ENCODE measurements at places on chromosomes 4 and X.

DNA sequence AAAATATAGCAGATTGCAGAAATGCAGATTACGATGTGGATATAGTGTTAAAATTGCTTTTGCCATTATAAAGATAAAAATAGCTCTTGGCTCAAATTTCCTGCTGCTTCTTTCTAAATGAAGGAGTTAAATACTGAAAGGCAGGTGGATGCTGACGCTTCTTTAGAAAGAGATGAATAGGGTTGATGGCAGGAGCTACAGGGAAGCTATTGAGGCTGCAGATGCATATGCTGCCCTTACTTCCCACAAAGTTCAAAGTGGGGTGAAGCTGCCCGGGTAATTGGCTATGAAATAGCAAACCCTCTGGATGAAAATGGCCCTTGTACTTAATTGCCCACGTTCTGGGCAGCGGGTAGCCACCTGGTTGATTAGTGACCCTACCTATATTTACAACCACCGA is 379.5 kb downstream of the ZIC3 start:
- no peak overlapping the region for H3K4me3 ChIP-seq
- H3K4me1 ChIP-seq, result no peaks in the 10 kb centered on the region
- H3K27ac ChIP-seq, result no peak overlapping the region
- H3K36me3 ChIP-seq, result no peaks in the 10 kb centered on the region
- no peaks in the 10 kb centered on the region for H3K27me3 ChIP-seq

- no peaks in the 10 kb centered on the region for H3K27me3 ChIP-seq
- no peak for DNase-seq
- no peaks in the 10 kb centered on the region for H3K4me1 ChIP-seq
- no peak overlapping the region for H3K27ac ChIP-seq
- no peak overlapping the region for H3K4me3 ChIP-seq
These were observed 148.0 kb upstream of the SLC7A11 start for GRCh38 chr4:138389976-138390685.

- no peak for DNase-seq
- no peak overlapping the region for H3K4me3 ChIP-seq
- no peaks in the 10 kb centered on the region for H3K4me1 ChIP-seq
- no peak overlapping the region for H3K27ac ChIP-seq
- H3K36me3 ChIP-seq, result no peaks in the 10 kb centered on the region
- no peaks in the 10 kb centered on the region for H3K27me3 ChIP-seq
These were observed 218.1 kb downstream of the ANTXR2 start for GRCh38 chr4:79854856-79855502.

DNA sequence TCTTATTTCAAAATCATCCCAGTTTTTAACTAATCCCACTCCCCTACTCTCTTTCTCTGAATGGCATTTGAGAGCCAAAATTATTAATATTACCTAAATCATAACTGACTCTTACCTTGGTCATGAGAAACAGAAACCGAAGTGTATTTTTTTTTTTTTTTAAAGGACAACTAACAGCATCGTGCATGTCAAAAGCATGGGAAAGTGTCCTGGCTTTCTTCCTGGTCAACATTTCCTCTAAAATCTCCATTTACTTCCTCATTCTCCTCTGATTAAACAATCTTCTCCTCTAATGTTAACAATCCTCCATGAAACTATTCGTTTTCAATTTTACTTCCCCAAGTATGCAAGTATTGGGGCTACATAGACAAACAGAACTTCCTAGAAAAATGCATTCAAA is 2.1 kb upstream of the STS start:
- no peaks in the 10 kb centered on the region for H3K36me3 ChIP-seq
- no peak for DNase-seq
- no peak overlapping the region for H3K27ac ChIP-seq
- no peaks in the 10 kb centered on the region for H3K27me3 ChIP-seq

GRCh38 chr4:26204911-26205370 is 115.9 kb upstream of the RBPJ start:
- no peak overlapping the region for H3K4me3 ChIP-seq
- H3K36me3 ChIP-seq, result no peaks in the 10 kb centered on the region
- no peak overlapping the region for H3K27ac ChIP-seq
- H3K27me3 ChIP-seq, result no peaks in the 10 kb centered on the region
- no peaks in the 10 kb centered on the region for H3K4me1 ChIP-seq

- no peak overlapping the region for H3K27ac ChIP-seq
- H3K36me3 ChIP-seq, result no peaks in the 10 kb centered on the region
- H3K27me3 ChIP-seq, result no peaks in the 10 kb centered on the region
- H3K4me3 ChIP-seq, result no peak overlapping the region
- DNase-seq, result no peak
These were observed 76.1 kb downstream of the CLDN22 start for GRCh38 chr4:183244019-183244418.

- DNase-seq, result no peak
- no peak overlapping the region for H3K4me3 ChIP-seq
- no peaks in the 10 kb centered on the region for H3K4me1 ChIP-seq
- no peak overlapping the region for H3K27ac ChIP-seq
These were observed 147.1 kb downstream of the DCK start for GRCh38 chr4:71140563-71140962.

DNA sequence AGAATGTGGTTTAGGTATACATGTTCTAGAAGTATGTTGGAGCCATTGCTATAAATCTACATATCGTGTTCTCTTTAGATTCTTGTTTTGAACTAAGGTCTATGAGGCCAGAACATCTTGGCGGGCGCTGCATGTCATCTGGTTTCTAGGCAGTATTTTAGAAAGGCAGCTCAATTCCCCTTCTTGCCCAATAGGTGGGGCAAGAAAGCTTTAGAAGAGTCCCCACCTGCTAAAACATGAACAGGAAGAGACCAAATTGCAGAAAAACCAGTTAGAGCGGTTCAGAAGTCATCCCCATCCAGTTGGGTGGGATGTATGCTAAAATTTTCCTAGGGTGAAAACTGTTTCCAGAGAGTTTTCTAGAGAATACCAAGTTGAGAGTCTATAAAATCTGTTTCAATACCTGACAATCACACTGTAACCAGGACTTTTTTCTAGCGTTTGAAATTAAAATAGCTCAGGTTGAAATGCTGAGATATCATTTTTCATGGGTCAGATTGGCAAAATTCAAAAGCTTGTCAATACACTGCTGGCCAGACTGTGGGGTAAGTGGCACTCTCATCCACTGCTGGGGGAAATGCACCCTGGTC is 17.5 kb upstream of the SH3KBP1 start:
- H3K27me3 ChIP-seq, result no peaks in the 10 kb centered on the region
- no peaks in the 10 kb centered on the region for H3K36me3 ChIP-seq
- no peaks in the 10 kb centered on the region for H3K4me1 ChIP-seq
- peak; percentile 72 for DNase-seq
- no peak overlapping the region for H3K4me3 ChIP-seq
- no peak overlapping the region for H3K27ac ChIP-seq

DNA sequence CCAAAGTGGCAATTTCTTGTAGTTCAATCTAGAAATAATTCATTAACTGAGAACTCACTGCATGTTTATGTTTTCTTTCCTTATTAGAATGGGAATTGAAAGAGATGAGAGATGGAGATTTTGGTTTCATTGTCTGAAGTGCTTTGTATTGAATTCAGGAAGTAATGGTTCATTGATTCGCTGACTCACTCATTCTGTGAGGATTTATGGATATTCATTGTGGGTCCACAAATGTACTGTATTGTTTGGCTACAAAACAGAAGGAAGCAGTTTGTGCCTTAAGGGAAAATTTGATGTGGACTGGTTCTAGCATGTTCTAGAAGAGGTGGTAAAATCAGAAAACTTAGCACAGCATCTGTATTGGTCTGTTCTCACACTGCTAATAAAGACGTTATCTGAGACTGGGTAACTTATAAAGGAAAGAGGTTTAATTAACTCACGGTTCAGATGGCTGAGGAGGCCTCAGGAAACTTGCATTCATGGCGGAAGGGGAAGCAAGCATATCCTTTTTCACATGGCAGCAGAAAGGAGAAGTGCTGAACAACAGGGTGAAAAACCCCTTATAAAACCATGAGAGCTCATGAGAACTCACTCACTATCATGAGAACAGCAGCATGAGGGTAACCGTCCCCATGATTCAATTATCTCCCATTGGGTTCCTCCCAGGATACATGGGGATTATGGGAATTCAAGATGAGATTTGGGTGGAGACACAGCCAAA is 132.3 kb upstream of the VCX3A start:
- no peaks in the 10 kb centered on the region for H3K4me1 ChIP-seq
- H3K4me3 ChIP-seq, result no peak overlapping the region
- H3K27me3 ChIP-seq, result no peaks in the 10 kb centered on the region

DNA sequence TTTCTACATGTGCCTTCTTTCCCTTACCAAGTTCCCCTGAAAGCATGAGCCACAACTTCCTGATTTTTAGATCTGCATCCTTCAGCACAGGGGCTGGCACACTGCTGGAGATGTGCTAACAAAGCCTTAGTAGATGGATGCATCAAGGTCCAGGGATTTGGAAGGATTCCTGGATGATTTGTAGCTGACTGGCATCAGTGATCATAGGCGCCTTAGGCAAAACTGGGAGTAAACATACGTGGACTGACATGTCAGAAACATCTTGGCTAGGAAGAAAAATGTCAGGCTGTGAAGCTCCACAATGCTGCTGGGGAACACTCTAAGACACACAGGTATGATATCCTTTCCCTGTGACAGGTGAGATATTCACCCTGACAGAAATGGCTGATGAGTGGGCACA is 156.4 kb downstream of the AMELX start:
- H3K27ac ChIP-seq, result no peak overlapping the region
- no peak overlapping the region for H3K4me3 ChIP-seq
- no peaks in the 10 kb centered on the region for H3K27me3 ChIP-seq
- H3K4me1 ChIP-seq, result no peaks in the 10 kb centered on the region
- H3K36me3 ChIP-seq, result no peaks in the 10 kb centered on the region

DNA sequence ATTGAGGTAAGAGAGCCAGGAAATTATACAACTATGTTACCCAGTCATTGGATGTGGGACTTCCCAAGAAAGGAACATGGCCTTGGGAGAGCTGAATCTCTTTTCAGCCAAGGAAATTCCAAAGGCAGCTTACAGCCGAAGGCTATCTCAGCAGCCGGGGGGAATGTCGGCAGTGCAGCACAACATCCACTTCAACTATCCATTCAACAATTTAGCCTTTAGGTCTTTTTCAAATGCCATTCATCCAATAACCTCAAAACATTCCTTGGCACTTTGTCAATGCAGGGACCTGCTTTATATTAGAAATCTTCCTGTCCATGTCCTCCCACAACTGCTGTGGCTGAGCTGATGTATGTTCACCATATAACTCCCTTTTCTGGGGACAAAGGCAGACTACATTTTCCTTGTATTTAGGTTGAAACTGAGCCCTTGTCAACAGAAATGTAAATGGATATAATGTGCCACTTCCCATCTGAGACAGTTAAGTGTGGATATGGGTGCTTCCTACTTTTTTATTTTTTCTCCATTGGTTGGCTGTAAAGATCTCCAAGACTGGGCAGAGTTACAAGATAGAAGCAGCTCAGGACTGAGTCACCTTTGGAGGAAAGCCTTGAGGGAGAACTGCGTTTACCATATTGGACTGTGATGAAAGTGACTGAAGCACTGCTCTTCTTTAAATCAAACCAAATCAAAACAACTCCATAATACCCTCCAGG is 94.8 kb downstream of the GPRIN3 start:
- no peak overlapping the region for H3K4me3 ChIP-seq
- DNase-seq, result no peak
- no peaks in the 10 kb centered on the region for H3K27me3 ChIP-seq
- H3K27ac ChIP-seq, result no peak overlapping the region
- H3K36me3 ChIP-seq, result no peaks in the 10 kb centered on the region

DNA sequence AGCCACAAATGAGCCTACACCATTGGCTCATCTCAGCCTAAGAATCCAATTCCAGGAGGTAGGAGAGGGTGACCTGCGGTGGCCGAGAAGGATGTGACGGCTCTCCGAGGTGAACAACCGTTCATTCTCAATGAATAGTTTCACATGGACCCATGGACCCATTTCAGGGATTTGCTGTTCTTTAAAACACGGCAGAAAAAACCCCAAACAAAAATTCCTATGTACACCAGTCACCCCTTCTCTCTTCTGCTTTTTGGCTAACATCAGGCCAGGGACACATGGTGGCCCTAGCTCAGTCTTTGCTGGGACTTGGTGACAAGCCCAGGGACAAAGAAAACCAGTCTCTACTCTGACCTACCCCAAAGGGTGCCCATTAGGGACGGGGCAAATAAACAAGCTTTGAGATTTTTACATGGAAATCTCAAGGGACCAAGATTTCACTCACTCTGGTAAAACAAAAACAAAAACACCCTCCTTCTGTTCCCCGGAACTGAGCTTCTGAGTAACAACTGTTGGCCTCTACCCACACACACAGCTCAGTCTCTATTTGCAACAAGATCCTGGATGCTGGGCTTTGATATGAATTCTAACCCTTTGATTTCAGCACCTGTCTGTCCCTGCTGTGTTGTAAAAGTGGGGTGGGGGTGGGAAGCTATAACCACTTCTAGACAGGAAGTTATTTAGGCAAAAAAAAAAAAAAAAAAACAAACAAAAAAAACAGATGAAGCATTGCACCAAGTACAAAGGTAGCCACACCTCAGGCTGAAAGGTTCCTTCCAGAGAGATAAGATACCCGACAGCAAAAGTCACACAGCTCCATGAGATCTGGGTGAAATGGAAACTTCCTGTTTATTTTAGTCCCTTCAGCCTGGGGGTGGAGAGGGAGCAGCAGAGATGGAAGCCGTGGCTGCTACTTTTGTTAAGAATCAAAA is 49.0 kb downstream of the DDX3X start:
- H3K36me3 ChIP-seq, result no peaks in the 10 kb centered on the region
- no peak overlapping the region for H3K27ac ChIP-seq
- no peak overlapping the region for H3K4me3 ChIP-seq
- H3K4me1 ChIP-seq, result no peaks in the 10 kb centered on the region
- peak; percentile 40 for DNase-seq
- no peaks in the 10 kb centered on the region for H3K27me3 ChIP-seq

- no peak overlapping the region for H3K4me3 ChIP-seq
- H3K4me1 ChIP-seq, result no peaks in the 10 kb centered on the region
- no peak overlapping the region for H3K27ac ChIP-seq
- H3K36me3 ChIP-seq, result no peaks in the 10 kb centered on the region
- DNase-seq, result no peak
- no peaks in the 10 kb centered on the region for H3K27me3 ChIP-seq
These were observed 17.0 kb upstream of the HPF1 start for GRCh38 chr4:169774466-169775445.

DNA sequence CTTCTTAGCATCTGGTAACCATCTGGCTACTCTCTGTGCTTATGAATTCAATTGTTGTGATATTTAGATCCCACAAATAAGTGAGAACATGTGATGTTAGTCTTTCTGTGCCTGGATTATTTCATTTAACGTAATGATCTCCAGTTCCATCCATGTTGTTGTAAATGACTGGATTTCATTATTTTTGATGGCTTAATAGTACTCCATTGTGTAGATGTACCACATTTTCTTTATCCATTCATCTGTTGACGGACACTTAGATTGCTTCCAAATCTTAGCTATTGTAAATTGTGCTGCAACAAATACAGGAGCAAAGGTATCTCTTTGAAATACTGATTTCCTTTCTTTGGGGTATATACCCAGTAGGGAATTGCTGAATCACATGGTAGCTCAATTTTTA is 30.0 kb upstream of the TMEM47 start:
- no peak overlapping the region for H3K4me3 ChIP-seq
- H3K27ac ChIP-seq, result no peak overlapping the region
- H3K27me3 ChIP-seq, result no peaks in the 10 kb centered on the region
- H3K4me1 ChIP-seq, result no peaks in the 10 kb centered on the region
- no peak for DNase-seq
- H3K36me3 ChIP-seq, result no peaks in the 10 kb centered on the region

GRCh38 chr4:174437749-174438148 is 84.5 kb downstream of the HPGD start:
- peak; percentile 74 for DNase-seq
- no peaks in the 10 kb centered on the region for H3K36me3 ChIP-seq
- H3K4me3 ChIP-seq, result no peak overlapping the region
- H3K4me1 ChIP-seq, result no peaks in the 10 kb centered on the region
